ENCODE measurements at places on chromosomes 5 and 9.
A peak's percentile ranks its signal among the peaks of the same experiment; 100 is the strongest.

- ATAC-seq = peak; percentile 48
These were observed 552 bp downstream of the OTULINL start for GRCh38 chr5:14581891-14582796.

DNA sequence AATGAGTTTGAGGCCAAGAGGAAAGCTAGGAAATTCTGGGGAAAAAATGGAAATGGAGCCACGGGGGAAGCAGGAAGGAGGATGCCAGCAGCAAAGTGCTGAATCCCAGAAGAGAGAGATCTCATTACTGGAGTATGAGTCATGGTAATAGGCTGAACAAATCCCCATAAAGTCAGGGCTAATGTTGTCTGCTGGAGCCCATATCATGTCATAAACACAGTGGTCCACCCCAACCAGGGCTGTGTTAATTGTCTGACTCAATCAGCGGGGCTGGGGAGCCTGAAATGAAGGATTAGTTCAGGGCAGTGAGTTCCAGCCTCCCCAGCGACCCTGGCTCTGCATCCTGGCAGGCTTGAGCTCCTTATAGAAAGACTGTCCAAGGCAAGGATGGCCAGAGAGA is 68.8 kb downstream of the TLR4 start:
- ATAC-seq = no peak

DNA sequence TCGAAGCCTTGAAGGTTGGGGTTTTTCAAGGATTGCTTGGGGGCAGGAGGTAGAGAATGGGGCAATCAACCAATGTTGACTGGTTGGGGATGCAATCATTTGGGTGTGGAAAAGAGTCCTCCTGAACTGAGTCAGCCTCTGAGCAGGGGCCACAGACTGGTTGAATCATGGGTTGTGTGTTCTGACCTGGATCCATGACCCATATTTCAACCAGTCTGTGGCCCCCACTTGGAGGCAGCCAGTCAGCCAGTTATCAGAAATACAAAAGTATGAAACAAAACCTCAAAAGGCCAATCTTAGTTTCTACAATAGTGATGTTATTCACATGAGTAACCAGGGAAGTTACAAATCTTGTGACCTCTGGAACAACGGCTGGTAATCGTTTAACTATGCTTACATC is 81.4 kb upstream of the RANBP6 start:
- no peak for ATAC-seq

DNA sequence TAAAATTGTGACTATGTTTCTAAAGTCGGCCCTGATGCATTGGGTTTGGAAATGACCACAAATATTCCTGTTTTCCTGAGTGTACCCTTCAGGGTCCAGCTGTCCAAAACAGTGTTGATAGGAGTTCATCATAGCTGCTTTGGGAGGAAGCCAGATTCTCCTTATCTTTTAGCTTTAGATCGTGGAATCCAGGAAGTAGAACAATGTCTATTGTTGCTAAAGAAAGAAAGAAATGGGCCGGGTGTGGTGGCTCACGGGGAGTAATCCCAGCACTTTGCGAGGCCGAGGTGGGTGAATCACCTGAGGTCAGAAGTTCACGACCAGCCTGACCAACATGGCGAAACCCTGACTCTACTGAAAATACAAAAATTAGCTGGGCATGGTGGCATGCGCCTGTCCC is 9.5 kb downstream of the CAVIN4 start:
- no peak for ATAC-seq

- ATAC-seq = no peak
These were observed 88.0 kb downstream of the TRIO start for GRCh38 chr5:14231156-14231555.

DNA sequence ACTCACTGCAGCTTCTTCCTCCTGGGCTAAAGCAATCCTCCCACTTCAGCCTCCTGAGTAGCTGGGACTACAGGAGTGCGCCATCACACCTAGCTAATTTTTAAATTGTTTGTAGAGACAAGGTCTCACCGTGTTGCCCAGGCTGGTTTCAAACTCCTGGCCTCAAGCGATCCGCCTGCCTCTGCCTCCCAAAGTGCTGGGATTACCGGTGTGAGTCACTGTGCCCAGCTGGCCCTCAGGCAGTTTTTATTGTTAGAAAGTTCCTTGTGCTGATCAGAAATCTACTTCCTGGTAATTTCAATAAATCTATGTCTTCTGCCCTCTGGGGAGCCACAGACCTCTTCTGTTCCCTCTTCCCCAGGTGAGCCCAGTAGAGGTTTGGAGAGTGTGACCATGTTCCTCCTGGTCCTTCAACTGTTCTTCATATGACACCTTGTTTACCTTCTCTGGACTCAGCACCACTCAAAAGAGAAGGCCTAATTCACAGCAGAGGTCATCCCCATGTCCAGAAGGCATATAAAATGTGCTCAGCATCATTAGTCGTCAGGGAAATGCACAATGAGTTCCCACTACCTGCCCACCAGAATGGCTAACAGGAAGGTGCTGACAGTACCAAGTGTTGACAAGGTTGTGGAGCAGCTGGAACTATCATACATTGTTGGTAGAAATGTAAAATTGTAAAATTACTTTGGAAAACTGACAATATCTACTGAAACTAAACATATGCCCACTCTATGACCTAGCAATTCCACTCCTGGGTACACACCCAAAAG is 10.4 kb downstream of the TMOD1 start:
- no peak for ATAC-seq

GRCh38 chr9:70589571-70590314 is 175.3 kb upstream of the KLF9 start:
- ATAC-seq = no peak

DNA sequence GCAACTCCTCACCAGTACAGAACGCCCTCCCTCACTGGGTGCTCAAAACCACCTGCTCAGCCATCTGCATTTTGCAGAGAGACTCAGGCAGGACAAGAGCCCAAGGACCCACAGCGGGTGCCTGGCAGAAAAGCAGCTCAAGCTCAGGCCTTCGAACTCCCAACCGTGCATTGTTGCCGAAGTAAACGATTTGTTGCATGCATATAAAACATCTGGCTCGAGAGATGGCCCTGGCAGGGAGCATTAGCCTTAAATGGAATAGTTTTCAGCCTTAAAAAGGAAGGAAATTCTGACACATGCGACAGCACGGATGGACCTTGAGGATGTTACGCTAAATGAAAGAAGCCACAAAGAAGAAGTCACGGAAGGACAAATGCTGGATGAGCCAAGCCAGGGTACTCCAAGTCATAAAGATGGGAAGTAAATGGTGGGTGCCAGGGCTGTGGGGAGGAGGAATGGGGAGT is 160.4 kb upstream of the PHYKPL start:
- no peak for ATAC-seq

- ATAC-seq = no peak
These were observed 69.0 kb upstream of the TNFAIP8 start for GRCh38 chr5:119286511-119287488.

DNA sequence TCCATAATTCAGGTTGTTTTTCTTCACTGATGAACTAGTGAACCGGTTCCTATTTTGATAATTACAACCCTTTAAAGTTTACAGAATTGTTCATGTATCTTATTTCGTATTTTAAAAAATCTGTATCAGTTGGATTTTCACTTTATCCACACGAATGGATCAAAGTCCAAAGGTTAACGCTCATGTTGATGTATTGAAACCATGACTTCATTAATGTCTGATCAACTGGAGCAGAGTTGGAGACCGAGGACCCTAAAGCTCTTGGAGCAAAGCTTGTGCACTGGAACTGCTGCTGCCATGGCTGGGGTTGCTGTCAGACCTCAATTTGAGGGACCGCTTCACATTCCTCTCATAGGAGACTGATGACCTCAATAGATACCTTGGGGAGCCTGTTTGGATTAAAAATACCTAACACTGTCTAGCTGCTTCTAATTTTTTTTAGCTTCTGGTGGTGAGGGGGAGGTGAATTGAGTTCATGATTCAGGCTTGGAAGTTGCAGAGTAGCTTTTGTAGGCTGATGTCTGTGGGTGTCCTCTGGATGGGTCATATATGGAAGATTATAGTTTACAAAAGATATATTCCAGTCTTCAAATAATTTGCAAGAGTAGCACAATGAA is 45.1 kb downstream of the KIAA1958 start:
- no peak for ATAC-seq

DNA sequence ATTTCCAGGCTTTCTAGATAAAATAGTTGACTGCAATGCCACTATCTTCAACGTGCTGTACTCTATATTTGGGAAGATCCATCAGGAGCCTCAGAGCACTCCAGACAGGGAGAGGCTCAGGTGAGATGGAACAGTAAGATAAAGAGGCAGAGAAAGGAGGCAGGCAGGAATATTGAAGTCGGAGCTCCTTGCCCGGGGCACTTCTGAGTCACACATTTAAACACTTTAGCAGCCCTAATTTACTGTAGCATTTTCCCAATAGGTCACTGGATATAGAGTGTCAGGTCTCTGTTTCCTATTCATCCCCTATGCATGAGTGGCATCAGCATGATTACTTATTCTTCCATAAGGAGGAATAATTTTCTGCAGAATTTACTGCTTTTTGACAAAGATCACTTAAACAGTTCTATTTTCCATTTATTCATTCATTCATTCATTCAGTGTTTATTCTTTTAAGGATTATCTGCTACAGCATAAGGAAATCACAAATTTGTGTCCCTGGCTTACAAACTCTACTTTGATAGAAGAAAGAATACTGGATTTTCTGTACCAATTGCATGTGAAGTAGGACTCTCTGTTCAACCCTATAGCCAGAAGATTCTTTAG is 170.7 kb downstream of the MAPKAP1 start:
- ATAC-seq = no peak

- no peak for ATAC-seq
These were observed 93.1 kb downstream of the NUDT12 start for GRCh38 chr5:103469288-103470040.

DNA sequence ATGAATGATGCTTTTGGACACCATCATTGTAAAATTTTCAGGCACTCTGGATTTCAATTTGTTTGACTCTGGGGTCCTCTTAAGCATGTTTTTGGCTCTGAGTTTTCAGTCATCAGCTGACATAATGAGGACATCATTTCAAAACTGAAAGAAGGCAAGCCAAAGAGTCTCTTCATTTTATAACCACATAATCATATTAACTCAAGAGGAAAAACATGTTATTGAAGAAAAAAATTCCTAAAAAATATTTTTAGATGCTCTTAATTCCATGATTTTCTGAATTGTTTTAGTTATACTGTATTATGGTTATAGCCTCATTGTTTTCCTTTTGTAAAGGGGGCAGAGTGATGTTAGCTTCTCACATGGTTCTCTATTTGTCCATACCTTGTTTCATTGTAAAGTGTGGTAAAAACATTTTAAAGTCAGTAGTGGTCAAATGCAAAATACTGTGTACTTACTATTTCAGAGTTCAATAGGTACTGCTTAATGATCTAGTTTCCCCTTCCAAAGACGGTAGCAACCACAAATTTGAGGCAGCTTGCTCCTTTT is 472.1 kb downstream of the DMRT2 start:
- ATAC-seq = no peak

DNA sequence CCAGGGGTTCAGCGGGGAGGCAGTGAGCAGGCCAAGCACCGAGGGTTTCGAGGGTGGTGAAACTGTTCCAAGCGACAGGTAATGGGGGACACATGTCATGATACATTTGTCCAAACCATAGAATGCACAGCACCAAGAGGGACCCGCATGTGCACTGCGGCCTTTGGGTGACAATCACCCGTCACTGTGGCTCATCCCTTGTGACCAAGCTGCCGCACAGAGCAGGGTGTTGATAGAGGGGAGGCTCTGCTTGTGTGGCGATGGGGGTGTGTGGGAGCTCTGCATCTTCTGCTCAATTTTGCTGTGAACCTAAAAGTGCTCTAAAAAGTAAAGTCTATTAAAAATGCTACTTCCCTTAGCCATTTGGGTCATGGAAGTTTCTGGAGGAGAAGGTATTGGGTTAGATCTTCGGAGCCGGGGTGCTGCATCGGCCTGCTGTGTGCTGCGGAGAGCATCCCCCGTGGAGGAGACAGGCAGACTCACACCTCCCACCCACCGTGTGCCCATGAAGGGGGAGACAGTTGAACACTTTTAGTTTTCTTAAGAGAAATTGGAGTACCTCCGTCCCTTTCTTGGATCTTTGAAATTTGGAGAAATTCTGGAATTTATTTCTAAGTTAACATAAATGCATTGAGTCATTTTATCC is 280.4 kb upstream of the IRX2 start:
- ATAC-seq = no peak

DNA sequence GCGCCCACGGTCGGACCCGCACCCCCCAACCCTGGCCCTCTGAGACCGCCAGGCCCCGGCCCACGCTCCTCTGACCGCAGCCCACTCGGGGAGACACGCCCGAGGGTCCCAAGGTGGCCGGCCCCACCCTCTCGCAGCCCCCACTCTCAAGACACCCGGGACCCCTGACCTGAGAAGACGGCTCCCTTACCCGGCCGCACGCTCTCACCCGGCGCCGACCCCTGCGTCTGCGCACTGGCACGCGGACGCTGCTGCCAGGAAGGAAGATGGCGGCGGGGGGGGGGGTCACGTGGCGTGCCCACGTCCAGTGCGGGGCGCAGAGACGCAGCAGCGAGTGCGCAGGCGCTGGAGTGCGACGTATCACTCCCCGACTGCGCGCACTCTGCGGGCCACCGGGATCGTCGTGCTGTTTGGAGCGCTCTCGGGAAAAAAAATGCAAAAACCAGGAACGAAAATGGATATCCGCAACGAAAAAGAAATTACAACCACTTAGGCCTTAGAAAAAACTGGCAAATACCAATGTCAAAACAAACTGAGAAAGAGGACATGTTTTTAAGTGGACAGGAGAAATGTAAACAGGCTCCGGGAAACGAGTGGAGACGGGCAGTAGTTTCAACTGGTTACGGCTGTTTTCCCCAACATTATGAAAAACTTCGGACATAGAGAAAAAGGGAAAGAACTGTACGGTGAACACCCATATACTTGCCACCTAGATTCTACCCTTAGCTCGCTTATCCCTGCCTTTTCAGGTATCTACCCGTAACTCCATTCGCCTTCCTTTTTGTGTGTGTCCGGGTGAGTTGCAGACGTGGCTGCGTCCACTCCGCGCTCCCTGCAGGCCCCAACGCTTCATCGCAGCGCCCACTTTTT is at the start of gene MRPL36:
TSS of gene MRPL36 (minus strand) at position 236 of the 870 bp plus-strand sequence. CDS start 902 bp downstream, outside the sequence.
- peak; percentile 76 for ATAC-seq

- ATAC-seq = no peak
These were observed 306.9 kb upstream of the NREP start for GRCh38 chr5:112063856-112064255.

DNA sequence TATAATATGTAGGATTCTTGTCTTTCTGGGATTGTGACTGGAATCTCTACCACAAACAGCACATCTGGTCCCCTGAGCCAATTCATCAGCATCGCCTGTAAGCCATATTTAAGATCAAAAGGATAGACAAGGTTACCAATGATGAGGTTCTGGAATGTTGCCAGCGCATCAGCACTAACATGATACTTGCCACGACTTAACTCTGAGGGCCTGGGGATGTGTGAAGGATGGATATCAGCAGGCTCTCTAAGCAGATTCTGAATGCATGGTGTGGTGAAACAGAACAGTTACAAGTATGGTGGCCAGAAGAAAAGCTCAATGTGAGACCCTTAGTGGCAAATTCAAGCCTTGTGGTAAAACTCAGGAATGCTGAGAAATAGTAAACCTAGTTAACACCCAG is 143.0 kb downstream of the XRCC4 start:
- ATAC-seq = no peak

- ATAC-seq = no peak
These were observed 10.5 kb upstream of the B4GALT1 start for GRCh38 chr9:33177639-33178038.

- ATAC-seq = no peak
These were observed 52.9 kb upstream of the SLC28A3 start for GRCh38 chr9:84393266-84393950.
